NCI-H510A (cell line): ENCODE measurements at places on chromosomes 13 and 19.

GRCh38 chr19:12779162-12779993, 4.0 kb upstream of the HOOK2 start:
- DNase-seq, result no peak

GRCh38 chr19:49635530-49636232, 4.3 kb downstream of the RRAS start:
- DNase-seq, result no peak

- no peak for DNase-seq
Observed at GRCh38 chr19:18671303-18672043, 12.0 kb upstream of the CRTC1 start.

- no peak for DNase-seq
Observed at GRCh38 chr13:106568299-106569003, 514 bp upstream of the ARGLU1 start.

- DNase-seq, result no peak
Observed at GRCh38 chr13:46552889-46553520, at the start of gene LRCH1. TSS of gene LRCH1 (plus strand) at chr13:46553170. CDS start at chr13:46553397, 227 bp downstream.

- no peak for DNase-seq
Observed at GRCh38 chr13:93525087-93525486, 298.5 kb downstream of the GPC6 start.

DNA sequence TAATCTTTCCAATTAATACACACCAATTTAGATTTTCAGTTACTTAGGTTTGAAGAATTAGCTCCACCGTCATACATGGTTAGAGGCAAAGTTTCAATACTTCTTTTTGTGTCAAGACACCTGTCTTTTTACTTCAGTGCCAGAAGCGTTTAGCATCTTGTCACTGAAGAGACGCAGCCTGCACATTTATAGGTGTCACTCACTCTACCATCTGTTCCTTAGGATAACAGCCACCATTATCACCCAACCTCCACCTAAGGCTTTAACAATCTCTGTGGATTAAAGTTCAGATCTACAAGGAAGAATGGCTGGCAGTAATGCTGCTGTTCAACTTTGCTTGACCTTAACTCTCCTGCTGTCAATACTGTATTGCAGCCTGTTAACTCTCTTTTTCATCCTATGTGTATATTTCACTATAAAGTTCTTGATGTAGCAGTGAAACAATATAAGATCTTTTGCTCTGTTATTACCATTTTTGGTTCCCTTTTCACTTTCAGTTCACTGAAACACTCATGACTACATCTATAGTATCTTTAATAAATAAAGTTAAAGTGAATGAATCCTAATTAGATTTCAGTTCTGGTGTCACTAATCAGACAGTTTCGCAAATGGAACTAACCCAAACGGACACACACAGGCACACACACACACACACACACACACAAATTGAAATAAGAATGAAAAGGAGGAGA, 435.6 kb downstream of the PCDH9 start:
- DNase-seq, result no peak

GRCh38 chr19:47486900-47487299, 2.9 kb upstream of the KPTN start:
- DNase-seq, result no peak

GRCh38 chr19:15015946-15016542, 33.2 kb upstream of the CASP14 start:
- no peak for DNase-seq

GRCh38 chr13:39556866-39557265, 46.1 kb downstream of the LHFPL6 start:
- no peak for DNase-seq

DNA sequence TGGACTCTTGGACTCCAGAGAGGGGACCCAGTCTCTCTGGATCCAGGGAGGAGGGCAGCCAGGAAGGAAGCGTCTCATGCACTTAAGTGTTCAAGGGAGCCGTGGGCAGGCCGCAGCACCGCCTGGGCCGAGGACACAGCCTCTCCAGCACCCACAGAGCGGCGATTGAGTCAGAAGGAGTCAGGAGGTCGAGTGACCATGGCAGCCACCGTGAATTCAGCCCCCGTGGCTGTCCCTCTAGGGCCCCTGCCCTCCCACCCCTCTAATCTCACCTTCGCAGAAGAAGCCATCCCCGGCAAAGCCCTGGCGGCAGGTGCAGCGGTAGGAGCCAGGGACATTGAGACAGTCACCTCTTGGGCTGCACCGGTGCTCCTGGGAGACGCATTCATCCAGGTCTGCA, 38.0 kb downstream of the FBN3 start:
- no peak for DNase-seq

GRCh38 chr19:17309965-17310461, 650 bp downstream of the DDA1 start:
- no peak for DNase-seq

DNA sequence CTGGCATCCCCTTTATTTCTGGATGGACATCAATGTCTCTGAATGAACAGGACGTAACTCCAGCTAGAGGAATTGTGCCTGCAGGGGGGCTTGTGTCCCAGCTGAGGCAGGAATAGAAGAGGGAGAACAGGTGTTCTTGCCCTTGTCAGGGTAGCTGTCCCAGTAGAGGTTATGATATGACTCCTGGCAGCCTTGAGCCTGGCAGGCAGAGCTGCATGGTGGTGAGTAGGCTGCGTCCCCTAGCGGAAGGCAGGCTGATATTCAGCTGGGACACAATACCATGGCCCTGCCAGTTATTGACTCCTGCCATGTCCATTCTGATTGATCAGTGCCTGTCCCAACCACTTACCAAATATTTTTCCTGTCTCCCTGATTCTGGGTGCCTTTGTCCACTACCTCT, 197.2 kb downstream of the RAP2A start:
- DNase-seq, result no peak

- no peak for DNase-seq
Observed at GRCh38 chr19:13055213-13056051, 47.2 kb downstream of the LYL1 start.

DNA sequence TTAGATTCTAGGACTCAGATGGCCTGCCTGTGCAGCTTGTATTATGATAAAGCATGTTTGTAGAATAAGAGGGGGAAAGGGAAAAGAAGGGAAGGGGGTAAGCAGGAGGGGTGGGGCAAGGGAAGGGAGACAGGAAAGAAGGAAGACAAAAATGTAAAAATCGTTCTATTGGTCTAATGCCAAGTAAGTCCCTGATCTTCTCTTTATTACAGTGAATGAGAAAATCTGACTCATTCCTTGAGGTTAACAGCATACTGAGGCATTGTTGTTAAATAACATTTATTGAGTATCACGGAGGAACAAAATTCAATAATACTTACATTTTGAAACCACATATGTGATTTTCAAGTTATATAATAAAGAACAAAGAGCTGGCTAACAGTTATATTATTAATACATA, 1534.7 kb downstream of the OLFM4 start:
- no peak for DNase-seq

DNA sequence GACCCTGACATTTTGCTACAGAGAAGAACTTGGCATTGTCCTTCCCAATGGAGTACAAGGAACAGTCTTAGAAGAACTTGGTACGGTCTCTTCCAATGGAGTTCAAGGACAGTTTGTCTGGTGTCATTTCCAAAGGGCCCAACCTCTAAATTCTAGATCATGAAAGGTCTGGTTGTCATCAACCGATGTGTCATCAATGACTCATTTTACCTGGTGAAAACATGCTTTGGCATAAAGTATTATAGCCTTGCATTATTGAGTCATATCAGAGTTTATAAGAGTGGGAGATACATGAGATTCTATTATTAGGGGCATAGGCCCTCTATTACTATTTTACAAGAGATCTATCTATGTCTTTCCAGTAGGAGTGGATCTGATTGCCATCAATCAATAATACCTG, 4.3 kb downstream of the CYP2B6 start:
- DNase-seq, result no peak

DNA sequence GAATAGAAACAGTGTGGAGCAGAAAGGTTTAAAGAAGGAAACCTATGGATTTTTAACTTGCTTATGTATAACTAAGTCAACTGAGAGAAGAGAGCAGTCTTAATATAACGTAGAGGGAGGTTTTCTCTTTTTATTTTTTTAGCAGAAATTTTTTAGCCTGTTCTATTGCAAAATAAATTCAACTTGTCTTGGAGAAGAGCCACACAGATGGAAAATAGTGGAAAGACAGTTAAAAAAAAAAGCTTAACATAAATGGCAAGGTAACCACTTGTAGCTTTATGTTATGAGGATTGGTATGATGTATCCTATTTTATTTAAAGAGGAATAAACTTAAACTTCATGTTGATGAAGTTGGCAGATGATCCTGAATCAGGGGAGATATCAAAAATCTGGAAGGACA, 312.4 kb downstream of the SHISA2 start:
- DNase-seq, result no peak

DNA sequence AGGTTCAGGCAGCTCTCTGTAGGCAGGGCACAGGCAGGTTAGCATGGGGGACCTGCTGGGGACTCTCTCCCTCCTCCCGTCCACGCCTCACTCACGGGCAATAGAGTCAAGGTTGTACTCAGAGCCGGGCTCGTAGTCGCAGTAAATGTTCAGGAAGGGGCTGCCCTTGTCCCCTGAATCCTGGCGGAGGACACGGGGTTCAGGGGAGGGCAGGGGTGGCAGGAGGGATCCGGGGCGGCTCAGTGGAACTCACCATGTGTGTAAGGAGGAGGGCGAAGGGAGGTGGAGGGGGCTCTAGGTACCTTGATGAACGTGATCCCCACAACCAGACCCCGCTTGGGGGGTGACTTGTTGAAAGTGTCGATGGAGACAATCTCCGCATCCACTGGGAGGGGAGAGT, 819 bp downstream of the KPTN start:
- DNase-seq, result no peak

DNA sequence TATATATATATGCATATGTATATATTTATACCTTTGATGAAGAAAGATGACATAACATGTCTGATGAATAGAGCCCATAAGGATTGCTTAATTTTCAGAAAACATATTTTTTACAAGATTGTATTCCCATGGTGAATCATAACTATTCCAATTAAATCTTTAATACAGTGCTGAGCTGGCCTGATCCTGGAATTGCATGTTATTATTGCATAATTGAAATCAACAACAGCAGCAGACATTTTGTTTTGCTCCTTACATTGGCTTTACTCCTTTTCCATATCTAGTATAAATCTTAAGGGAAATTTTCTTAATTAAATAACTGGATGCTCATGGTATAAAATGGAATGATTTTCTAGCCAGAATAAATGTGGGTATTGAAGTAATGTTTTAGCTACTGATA, 22.0 kb downstream of the POSTN start:
- DNase-seq, result no peak

DNA sequence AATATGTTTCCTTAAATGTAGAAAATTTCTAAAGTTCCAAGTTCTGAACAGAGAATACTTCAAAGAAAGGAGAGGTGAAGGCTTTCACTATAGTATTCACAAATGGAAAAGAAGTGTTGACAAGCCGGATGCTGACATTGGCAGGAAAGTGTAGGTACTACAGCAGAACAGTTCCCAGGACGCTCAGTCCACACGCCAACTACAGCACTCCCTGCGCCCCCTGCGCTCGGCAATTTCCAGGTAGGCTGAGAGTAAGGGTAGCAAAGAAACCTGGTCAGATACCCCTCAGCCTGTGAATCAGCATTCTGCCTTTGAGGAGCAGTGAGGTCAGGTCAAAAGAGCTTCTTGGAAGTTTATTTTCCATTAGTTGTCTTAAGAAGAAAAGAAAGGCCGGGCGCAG, 115.3 kb downstream of the NALCN start:
- DNase-seq, result no peak

DNA sequence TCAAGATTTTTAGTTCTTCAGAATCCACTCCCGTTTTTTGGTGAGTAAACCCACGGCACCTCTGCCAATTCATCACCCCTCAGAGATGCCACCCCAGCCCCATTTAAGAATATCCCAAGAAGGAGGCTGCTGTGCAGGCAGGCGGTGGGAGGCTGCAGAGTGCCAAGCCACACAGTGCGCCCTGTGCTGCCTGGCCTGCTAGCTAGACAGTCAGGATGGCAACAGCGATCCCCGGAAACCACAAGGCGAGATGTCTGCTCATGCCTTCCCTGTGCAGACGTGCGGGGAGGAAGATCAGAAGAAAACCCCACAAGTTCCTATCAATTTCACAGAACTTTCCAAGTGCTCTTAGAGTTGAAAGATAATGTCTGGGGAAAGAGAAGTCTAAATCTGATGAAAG, 64.8 kb upstream of the GPR183 start:
- no peak for DNase-seq

GRCh38 chr19:14478113-14478545, 3.0 kb upstream of the PTGER1 start:
- no peak for DNase-seq

DNA sequence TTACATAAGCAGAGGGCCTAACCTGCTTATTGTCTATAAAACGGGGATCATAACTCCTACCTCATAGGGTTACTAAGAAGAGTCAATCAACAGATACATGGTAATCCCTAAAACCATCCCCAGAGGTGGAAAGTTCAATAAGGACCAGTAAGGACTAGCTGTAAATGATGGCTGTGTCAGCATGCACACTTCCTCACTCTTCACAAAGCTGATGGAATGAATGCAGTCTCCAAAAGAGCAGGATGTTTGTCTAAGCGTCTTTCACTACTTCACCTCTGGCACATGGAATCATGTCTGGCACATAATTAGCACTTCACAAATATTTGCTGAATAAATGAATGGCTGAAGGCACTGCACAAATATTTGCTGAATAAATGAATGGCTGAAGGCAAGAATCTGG, 134.2 kb downstream of the MIPEP start:
- DNase-seq, result no peak

- DNase-seq, result no peak
Observed at GRCh38 chr13:110277357-110277975, 29.5 kb downstream of the COL4A1 start.

DNA sequence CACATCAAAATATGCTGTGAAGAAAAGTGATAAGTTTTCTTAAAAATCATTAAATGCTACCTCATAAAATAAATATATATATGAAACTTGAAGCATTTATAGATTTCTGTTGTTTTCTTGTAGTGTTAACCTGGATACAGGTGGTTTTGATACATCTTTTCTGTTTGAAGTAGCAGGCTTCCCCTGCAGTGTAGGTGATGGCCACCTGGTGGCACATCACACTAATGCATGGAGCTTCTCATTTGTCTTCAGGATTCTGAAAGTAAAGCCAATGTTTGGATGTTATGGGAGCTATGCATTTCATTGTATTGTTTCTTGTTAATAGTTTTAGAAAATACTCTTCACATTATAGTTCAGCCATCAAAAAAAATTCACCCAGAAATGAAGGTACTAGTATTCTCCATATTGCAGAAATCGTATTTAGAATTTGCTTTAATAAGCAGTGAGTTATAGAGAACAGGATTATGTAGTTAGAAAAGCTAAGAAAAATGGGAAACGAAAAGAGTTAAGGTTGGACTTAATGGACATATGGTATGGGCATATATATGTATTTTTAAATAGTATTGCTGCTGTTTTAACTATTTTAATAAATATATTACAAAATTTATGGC, 18.7 kb downstream of the GPR180 start:
- no peak for DNase-seq
